ENCODE measurements at places on chromosomes 12 and 14. TPM values are rescaled to one million over a fixed set of nuclear protein-coding genes. Genes with fewer than 3 reads are reported as not detected.

GRCh38 chr12:64633011-64633939 is 23.0 kb downstream of the RASSF3 start:
- no peak for DNase-seq
- no peaks in the 10 kb centered on the region for H3K36me3 ChIP-seq
- no peaks in the 10 kb centered on the region for H3K4me1 ChIP-seq
- no peaks in the 10 kb centered on the region for H3K27me3 ChIP-seq

DNA sequence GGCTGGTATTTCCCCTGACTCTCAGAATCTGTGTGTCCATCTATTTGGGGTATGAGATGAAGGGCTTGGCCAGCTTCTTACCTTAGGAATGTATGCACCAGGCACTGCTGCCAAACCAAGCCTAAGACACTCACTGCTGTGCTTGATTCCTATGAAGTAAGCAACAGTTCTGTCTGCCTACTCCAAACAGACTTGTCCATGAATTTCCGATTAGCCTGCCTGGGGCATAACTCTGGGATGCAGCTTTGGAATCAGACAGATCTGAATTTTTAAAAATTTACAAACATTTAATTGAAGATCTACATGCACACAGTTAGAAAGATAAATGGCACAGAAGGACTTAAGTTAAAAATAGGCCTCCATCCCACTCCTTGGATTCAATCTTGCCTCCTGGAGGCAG is 59.5 kb upstream of the JDP2 start:
- no peak overlapping the region for H3K27ac ChIP-seq
- no peak overlapping the region for H3K4me3 ChIP-seq
- no peak for DNase-seq
- H3K36me3 ChIP-seq, result no peaks in the 10 kb centered on the region

GRCh38 chr12:106138633-106139421 is at the start of gene NUAK1:
Gene NUAK1, minus strand, starts transcription at chr12:106138954. Its CDS starts 301 bp downstream, at chr12:106138653.
- no peaks in the 10 kb centered on the region for H3K27me3 ChIP-seq
- DNase-seq, result peak; percentile 73
- peak within 1 kb of the TSS; percentile 87 for H3K4me3 ChIP-seq
- H3K4me1 ChIP-seq, result no peaks in the 10 kb centered on the region
- H3K27ac ChIP-seq, result peak within 1 kb of the TSS; percentile 94
- no peaks in the 10 kb centered on the region for H3K36me3 ChIP-seq

GRCh38 chr12:4506870-4507269 is 31.8 kb upstream of the RAD51AP1 start:
- H3K27ac ChIP-seq, result no peak overlapping the region
- peaks cover 18% of the 10 kb centered on the region for H3K36me3 ChIP-seq

DNA sequence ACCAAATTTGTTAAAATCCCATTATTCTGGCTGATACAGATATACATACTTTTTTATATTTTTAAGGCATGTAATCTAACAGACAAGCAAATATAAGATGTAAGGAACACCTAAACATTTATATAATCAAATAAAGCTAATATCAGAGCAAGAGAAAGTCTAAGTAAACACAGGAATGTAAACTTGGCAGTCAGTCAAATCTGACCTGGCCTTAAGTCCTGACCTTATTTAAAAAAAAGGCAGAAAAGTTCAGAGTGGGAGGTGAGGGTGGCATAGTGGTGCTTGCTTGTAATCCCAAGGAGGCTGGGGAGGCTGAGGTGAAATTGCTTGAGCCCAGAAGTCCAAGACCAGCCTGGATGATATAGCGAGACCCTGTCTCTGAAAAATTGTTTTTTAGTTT is 152.6 kb downstream of the DERA start:
- no peaks in the 10 kb centered on the region for H3K36me3 ChIP-seq
- H3K4me1 ChIP-seq, result no peaks in the 10 kb centered on the region
- no peak for DNase-seq
- H3K27ac ChIP-seq, result no peak overlapping the region
- H3K27me3 ChIP-seq, result no peaks in the 10 kb centered on the region

DNA sequence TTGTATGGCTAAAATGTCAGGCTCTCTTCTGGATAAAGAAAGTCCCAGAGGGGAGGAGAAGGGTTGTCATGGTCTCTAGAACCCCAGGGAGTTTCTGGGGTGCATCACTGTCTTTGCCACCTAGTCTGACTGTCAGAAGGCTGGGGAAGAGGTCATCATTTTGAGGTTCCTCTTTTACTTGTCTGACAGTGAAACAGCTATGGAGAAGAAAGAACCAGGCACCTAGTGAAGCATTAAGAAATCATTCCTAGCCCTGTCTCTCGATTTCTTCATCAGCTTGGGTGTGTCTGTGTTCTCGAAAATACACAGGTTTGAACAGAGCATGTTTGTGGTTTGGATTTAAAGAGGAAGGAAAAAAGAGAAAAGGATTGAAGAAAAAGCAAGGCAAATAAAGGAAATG is 158.7 kb upstream of the LRIG3 start:
- no peak overlapping the region for H3K27ac ChIP-seq
- no peak overlapping the region for H3K4me3 ChIP-seq
- no peaks in the 10 kb centered on the region for H3K36me3 ChIP-seq
- H3K27me3 ChIP-seq, result no peaks in the 10 kb centered on the region
- no peaks in the 10 kb centered on the region for H3K4me1 ChIP-seq
- DNase-seq, result no peak

GRCh38 chr12:89352242-89352491 is 134 bp downstream of the DUSP6 start:
- peak overlapping the region; percentile 88 for H3K4me3 ChIP-seq
- DNase-seq, result no peak
- peaks cover 22% of the 10 kb centered on the region for H3K36me3 ChIP-seq

DNA sequence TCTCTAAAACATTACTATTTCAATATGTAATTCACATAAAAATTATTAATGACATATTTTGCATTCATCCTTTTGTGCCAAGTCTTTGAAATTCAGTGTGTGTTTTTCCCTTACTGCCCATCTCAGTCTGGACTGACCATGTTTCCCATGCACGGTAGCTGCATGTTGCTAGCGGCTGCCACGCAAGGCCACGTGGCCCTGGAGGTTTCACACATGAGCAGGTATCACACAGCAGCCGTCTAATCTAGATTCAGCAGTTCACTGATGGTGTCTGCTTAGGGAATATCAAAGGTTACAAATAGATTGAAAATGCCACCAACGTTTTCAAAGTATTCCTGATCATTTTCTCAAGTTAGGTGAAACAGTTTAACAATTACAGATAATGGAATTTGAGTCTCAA is 234.8 kb upstream of the FKBP4 start:
- H3K36me3 ChIP-seq, result peaks cover 45% of the 10 kb centered on the region
- H3K4me1 ChIP-seq, result no peaks in the 10 kb centered on the region
- H3K27ac ChIP-seq, result no peak overlapping the region
- H3K27me3 ChIP-seq, result no peaks in the 10 kb centered on the region
- H3K4me3 ChIP-seq, result no peak overlapping the region

- no peak for DNase-seq
- H3K36me3 ChIP-seq, result no peaks in the 10 kb centered on the region
- no peak overlapping the region for H3K27ac ChIP-seq
Observed at GRCh38 chr12:109696485-109697269, 16.9 kb upstream of the FAM222A start.

DNA sequence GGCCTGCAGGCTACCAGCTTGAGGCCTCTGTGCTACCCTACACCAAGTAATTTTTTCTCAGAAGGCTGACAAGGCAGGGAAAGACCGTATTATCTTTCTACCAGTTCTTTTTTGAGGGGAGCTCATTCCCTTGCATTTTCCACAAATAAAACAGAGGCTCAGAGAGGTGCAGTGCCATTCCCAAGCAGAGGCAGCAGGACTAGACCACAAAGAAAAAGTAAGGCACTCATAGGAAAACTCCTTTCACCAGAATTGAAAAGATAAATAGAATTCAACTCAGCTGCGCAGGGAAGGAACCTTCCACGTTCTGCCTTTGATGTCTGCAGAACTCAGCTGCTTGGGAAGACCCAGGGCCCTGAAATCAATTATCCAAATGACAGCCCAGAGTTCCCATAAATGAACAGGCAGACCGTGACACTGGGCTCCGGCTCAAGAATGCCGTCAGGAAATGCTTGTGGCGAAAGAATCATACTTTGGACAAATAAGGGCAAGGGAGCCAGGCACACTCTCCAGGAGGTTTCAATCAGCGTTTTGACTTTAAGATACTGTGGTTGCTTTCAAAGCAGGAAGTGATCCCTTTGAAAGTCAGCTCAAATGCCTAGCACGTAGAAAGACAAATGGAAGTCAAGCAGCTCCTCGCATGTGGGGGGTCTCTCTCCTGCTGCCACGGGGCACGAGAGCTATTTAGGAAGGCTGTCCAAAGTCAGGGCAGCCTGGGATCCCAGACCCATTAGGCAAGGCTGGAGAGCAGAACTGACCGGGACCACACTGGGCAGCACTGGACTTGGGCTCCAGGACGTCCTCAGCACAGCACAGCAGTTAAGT is 14.0 kb downstream of the KCTD10 start:
- peak overlapping the region; percentile 99 for H3K27ac ChIP-seq
- peak overlapping the region; percentile 21 for H3K4me3 ChIP-seq
- DNase-seq, result peak; percentile 93
- no peaks in the 10 kb centered on the region for H3K27me3 ChIP-seq

GRCh38 chr14:77206261-77206824 is 24.7 kb downstream of the TMEM63C start:
- H3K36me3 ChIP-seq, result no peaks in the 10 kb centered on the region
- no peaks in the 10 kb centered on the region for H3K27me3 ChIP-seq
- no peak for DNase-seq

DNA sequence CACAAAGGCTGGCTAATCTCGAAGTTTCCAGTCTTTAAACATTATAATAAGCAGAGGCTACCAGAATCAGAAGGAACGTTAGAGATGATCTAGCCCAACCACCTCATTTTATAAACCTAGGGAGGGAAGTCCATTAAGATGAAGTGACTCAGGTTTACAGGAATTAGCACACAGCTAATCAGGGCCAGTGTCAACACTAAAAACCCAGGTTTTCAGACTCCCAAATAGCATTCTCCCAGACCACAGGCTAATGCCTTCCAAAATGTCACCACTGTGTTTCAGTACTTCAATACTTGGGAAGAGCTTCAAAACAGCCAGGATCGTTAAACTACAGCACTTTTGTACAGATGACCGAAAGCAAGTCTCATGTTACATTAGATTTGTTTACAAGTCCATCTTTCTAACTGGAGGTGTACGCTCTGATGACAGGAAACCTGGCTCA is 89.2 kb downstream of the FOXN3 start:
- H3K4me3 ChIP-seq, result no peak overlapping the region
- no peaks in the 10 kb centered on the region for H3K4me1 ChIP-seq
- H3K27ac ChIP-seq, result no peak overlapping the region
- DNase-seq, result no peak
- H3K27me3 ChIP-seq, result no peaks in the 10 kb centered on the region

GRCh38 chr14:53969326-53969725 is 12.7 kb upstream of the BMP4 start:
- H3K27me3 ChIP-seq, result no peaks in the 10 kb centered on the region
- no peak overlapping the region for H3K27ac ChIP-seq
- H3K4me3 ChIP-seq, result no peak overlapping the region
- H3K36me3 ChIP-seq, result no peaks in the 10 kb centered on the region
- DNase-seq, result no peak

- peaks cover 45% of the 10 kb centered on the region for H3K36me3 ChIP-seq
- H3K4me1 ChIP-seq, result peaks cover 35% of the 10 kb centered on the region
- DNase-seq, result no peak
- no peak overlapping the region for H3K4me3 ChIP-seq
- H3K27me3 ChIP-seq, result no peaks in the 10 kb centered on the region
Observed at GRCh38 chr12:54393743-54394142, 9.2 kb upstream of the ZNF385A start.

DNA sequence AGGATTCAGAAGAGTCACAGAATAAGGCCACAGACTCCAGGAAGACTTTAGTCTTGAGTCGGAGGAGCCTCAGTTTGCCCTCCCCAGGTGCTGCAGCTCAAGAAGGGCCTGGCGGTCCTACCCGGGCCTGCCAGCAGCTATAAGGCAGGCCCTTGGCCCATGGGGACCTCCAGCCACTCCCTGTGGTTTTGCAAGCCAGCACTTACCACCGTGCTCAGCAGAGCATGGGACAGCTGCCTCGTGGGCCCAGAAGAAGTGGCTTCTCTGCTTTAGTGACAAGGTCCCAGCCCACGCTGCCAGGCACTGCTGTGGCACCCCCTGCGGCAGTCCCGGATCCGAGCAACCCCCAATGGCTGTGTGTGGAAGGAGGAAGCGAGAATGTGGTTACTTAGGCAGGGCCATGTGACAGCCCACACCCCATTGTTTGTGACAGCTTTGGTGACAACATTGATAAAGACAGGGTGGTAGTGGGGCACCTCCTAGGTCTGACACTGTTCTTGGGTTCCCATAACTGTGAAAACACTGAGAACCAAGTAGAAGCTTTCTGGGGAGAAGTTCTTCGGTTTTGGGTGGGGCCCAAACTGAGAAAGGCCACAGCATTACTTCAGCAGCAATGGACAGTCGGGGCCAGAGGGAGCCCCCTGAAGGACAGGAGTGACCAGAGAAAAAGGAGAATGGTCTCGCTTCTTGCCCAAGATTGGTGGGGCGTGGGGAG is at the start of gene SELPLG:
Gene SELPLG, minus strand, starts transcription at position 361 of the 715 bp plus-strand sequence. CDS start 9,587 bp downstream, outside the sequence.
- no peaks in the 10 kb centered on the region for H3K27me3 ChIP-seq
- peak within 1 kb of the TSS; percentile 13 for H3K4me3 ChIP-seq
- peak; percentile 73 for DNase-seq
- peak within 1 kb of the TSS; percentile 23 for H3K27ac ChIP-seq

DNA sequence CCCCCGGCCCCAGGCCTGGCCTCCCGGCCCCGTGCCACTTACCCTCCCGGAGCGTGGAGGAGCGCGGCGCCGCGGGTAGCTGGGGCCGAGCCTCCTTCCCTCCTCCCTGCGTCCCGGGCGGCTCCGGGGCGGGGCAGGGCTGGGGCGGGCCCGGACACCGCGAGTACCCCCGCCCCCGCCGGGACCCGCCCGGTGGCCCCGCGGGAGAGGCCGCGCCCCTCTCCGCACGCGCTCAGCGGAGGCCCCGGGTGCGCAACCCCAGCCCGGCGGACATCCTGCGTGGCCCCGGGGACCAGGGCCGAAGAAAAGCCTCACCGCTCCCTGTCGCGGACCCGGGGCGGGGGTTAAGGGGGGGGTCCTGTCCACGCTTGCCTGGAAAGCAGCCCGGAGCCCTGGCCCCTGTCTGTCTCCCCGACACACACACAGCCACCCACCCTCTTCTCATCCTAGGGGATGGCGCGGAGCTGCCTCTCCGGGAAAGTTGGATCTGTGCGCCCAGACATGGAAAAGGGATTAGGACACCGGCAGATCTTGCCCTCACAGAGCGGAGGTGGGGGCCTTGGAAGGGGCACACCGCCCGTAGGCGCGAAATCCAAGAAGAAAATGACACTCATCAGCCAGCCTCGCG is at the start of gene SYNE3:
Gene SYNE3, minus strand, starts transcription at position 97 of the 628 bp plus-strand sequence. CDS start 40,829 bp downstream, outside the sequence.
- H3K27ac ChIP-seq, result peak within 1 kb of the TSS; percentile 97
- no peaks in the 10 kb centered on the region for H3K27me3 ChIP-seq
- H3K4me3 ChIP-seq, result peak within 1 kb of the TSS; percentile 80

MYO1H gene
- 0.63 TPM for total RNA-seq

ARF6 gene
- total RNA-seq, result 25.1 TPM

ARHGEF25 gene
- total RNA-seq, result 11.0 TPM

Measured in right atrium auricular region (tissue), 2 donors.